ENCODE measurements at places on chromosomes 6 and 20.

- peak; percentile 38 for DNase-seq
These were observed 27.9 kb downstream of the SDCBP2 start for GRCh38 chr20:1301031-1301529.

DNA sequence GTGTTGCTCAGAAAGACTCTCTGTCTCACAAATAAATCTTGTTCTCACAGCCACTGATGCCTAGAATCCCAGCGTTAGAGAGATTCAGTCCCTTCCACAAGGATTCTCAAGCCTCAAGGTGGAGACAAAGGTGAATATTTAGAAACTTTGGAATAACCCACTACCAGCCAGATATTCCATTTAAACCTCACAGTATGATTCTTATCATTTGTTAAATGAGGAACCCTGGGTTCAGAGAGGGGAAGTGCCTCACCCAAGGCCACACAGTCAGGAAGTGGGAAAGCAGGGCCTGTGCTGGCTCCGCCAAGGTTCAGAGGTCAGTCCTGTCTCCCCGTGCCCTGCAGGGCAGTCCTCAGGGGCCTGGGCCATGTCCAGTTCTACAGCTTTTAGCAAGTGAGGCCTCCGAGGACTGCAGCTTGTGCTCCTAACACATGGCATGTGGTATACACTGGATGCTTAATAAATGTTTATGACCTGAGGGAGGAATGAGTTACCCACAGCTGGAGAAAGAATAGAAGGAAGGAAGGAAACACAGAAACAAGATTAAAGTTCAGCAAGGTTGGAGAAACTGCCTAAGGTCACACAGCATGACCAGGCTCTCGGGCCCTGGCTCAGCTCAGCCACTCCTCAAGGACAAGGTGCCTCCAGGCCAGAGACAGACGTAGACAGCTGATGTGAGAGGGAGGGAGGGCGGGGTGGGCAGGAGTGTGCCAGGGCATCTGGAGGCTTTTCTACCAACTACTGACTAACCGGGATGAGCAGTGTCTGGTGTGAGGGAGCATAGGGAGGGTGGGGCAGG, 3.9 kb upstream of the TGM2 start:
- no peak for DNase-seq

DNA sequence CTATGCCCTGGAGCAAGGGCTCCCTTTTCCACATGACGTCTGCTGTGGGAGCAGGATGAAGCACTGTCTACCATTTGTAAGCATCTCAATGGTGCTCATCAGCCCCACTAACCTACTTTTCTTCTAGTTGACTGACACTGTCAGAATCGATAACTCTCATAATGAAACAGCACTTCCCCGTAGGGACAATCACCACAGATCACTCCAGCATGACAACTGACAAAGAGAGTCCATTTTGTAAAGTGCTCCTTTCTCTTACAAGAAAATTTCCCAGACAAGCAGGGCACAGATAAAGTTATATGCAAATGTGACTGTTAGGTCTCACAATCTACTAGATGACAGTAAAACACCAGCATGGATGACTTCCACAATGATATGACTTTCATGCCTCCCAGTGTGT, 46.4 kb downstream of the HEBP2 start:
- DNase-seq = no peak

DNA sequence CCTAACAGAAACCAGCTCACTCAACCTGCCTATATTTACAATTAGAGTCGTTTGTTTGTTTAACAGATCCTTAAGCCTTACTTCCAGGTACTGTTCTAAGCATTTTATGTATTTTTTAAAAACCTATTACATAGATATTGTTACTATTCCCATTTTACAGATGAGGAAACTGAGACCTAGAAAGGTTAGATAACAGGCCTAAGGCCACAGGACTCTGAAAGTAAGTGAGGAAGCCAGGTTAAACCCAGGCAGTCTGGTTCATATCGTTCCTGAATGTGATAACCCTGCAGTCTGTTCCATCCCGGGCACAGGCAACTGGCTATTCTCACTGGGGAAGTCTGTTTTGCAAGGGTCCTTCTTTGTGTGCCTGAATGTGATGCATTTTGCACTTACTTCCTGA, 322.2 kb downstream of the FARS2 start:
- no peak for DNase-seq

GRCh38 chr6:90715093-90715655, 128.3 kb upstream of the MAP3K7 start:
- DNase-seq = no peak

DNA sequence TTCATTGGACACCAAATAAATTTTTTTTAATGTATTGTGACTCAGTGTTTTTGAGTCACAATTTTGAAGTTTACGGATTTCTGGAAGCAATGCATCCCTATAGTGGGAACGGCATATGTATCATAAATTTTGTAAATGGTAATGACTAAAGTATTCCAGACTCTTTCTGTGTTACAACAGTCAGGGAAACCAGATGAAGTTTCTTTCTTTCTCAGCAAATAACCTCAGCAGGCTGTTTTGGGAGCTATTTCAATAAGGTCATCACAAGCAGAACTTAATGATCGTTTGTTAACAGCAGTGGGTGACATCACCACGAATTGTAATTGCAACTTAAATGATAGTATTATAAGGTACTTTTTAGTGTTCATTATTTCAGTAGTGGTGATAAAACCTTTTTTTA, 52.0 kb downstream of the HIVEP1 start:
- no peak for DNase-seq

DNA sequence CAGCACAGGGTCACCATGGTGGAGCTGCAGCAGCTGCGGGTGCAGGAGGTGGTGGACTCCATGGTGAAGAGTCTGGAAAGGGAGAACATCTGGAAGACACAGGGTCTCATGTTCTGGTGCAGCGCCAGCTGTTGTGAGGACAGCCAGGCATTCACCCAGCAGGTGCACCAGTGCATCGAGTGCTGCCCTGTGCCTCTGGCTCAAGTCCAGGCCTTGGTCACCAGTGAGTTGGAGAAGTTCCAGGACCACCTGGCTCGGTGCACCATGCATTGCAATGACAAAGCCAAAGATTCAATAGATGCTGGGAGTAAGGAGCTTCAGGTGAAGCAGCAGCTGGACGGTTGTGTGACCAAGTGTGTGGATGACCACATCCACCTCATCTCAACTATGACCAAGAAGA, 22.9 kb upstream of the RIPK1 start:
- DNase-seq = no peak

- DNase-seq = no peak
These were observed 210.9 kb upstream of the GGTLC1 start for GRCh38 chr20:24199501-24199900.

DNA sequence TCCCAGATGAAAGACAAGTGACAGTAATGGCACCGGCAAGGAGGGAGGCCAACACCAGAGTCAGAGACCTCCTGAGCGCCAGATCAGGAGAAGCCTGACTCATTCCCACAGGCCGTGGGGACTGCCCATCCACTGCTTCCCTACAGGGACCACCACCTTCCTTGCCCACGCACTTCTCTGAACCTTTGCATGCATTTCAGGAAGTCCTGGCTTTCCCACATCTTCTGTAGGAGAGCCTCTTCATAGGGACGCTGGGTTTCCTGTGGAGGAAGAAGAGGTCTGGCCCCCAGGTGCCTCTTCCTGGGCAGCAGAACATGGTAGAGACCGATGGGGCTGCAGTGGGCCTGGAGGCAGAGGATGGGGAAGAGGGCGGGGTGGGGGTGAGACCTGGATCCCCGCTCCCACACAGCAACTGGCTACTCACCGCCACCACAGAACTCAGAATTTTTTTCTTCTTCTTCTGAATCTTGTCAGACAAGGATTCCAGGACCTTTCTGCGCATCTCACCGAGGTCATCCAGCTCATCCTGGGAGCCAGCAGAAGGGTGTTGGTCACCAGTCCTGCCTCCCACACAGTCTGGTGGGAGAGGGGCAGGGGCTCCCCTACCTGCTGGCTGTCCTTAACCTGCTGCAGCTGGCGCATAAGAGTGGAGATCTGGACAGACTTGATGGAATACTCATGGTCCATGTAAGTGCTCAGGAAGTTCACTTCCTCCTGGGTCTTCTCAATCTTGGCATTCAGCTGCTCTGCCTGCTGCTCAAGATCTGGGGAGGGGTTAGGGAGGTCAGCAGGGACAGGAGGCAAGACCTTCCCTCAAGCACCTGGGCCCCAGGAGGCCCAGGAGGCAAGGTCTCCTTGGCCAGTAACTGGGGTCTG, 13.7 kb downstream of the C20orf96 start:
- no peak for DNase-seq

DNA sequence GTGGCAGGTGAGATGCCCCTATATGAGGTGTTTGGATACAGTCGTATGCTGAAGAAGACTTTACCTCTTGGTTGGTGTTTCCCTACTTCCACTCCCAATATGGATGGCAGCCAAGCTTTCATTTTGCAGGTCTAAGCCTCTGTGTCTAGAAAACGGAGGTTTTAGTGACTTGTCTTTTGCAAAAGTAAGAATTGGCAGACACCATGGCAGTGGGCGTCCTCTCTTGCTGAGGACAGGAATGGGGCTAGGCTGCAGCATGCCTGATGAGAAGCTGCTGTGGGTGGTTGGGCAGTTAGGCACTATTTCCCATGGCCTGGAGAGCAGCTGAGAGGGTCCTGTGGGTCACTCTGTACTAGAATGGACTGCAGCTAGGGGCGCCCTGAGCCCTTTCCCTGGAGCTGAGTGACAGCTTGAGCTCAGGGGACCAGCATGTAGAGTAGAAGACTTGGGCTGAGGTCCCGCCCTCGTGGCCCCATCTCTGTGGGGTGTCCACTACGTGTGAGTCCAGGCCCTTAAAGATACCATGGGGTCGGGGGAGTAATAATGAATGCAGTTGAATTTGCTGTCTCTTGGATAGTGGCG, 127.4 kb downstream of the CDH26 start:
- DNase-seq = no peak

DNA sequence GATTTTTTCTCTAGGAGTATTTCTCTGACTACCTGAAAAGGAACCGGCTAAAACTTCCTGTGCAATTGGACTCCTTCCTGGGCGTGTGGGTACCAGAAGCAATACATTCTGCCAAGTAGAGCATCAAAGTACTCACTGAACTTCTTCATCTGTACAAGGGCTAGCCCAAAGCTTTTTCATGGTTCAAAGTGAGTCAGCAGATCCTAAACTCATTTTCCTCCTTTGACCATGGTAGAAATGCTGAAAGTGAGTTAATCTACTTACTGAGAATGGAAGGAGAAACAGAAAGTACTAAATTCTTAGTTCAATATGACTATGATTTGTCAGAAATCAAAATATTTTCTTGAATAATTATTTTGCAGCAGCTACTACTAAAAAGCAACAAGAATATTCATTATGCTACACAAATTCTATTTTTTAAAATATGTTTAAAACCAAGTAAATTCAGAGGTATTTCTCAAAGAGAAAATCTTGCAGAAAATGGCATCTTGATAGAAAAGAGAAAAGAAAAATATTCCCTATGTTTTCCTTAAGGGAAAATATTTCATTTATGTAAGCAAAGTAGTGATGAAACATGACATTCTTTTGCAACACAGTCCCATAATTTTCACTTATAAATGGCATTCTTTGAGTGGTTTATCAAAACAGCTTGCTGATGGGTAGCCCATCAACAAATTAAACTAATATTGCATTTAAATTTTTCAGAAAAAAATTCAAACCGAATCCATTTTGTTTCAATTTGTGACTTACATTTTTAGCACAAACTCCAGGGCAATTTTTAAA, 3.7 kb upstream of the BEND6 start:
- DNase-seq = no peak

DNA sequence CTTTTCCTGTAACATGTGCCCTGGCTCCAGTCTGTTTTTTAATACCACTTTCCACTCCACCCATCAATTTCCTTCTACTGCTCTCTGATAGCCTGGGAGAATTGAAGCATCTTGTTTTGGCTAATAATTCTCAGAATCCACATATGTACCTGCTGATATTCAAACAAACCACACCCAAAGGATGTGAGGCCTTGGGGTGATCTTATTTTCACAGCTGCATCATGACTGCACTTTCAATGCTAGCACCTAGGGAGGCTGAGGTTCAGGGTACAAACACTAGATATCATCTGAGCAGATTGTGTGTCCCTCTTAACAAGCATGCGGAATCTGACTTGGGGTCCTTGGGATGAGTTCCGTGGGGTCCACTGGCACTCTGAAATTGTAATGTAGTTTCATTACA, 12.7 kb downstream of the FNDC1 start:
- DNase-seq = no peak

Data from activated CD4-positive, alpha-beta T cell treated with anti-CD3 and anti-CD28 coated beads, Interleukin-2, amount 50 U/mL, for 1 hour (primary cell).